Iris pigment epithelial cell (primary cell): ENCODE measurements at places on chromosomes 2 and 18.

- DNase-seq = peak; percentile 93
Observed at GRCh38 chr2:128563348-128563687, 244.7 kb upstream of the HS6ST1 start.

DNA sequence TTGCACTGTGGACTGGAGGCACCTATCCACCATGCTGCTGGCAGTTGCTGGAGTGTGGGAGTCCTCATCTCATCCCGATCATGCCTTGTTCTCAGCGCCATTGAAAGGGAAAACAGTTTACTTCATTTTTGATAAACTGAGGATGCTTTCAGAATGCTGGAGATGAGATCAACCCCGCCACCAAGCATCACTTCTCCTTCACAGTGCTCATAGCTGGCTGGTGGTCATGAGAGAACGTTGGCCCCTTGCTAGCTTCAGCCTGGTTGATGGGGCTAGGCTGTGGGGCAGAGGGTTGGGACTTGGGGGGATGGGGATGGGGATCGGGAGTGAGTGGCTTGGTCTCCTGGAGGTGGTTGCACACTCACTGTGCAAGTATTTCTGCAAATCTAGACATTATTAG is 30.1 kb downstream of the SOX11 start:
- no peak for DNase-seq

GRCh38 chr2:128420131-128420530 is 101.5 kb upstream of the HS6ST1 start:
- DNase-seq = no peak

GRCh38 chr2:217798743-217799562 is 203.8 kb downstream of the TNS1 start:
- no peak for DNase-seq

DNA sequence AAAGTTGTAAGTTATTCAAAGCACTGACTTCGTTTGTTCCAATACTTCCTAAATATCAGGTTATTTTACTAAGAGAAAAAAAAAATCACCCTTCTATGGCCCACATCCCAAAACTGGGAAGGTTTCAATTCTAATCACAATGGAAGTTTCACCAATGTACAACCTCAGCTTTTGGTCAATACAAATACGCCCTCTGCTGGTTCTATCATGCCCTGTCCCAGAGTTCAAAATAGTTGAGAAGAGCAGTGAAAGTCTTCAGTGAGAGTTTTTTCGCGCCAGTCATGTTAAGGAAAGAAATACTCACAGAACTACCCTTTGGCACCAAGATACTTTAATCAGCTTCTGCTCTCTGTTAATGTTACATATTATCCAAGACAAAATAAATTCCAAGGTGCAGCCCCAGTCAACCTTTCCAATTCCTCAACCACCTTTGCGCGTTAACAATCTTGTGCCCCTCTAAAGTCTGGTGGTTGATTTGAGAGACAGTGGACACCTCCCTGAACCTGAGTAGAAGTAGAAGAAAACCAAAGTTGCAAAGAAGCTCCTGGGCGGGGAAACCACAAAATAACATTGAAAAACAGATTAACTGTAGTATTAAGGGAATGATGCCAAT is 59.9 kb downstream of the SUMO1 start:
- DNase-seq = peak; percentile 66

DNA sequence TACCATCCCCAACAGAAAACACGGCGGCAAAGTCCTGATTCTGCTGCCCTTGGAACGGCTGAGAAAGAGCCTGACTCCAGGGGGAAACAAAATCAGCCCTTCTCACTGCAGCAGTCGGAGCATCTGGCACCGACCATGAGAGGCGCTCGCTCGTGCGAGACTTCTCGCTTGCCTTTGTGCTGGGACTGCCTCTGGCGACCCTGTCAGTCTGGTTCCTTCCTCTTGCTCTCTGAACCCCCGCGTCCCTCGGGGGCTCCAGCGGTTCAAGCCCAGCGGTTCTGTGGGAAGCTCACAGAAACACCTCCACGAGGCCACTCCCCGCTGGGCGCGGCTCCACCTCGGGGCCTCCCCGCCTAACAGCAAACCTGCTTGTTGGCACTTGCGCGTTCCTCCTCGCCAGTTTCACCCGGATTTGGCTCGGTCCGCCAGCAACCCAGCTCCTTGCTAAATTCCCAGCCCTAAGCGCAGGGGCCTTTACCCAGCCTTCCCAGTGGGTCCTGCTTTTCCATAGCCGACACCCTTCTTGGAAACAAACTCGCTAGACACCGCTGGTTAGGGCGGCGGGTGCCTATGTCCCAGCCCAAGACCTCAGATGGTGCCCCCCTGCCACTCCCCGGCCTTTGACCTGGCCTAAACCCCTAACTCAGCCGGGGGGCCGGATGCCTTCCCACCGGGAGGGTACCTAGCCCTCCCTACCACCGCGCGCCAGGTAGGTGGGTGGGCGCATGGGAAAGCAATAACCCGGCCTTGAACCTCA is 2.2 kb downstream of the RND3 start:
- peak; percentile 72 for DNase-seq

- no peak for DNase-seq
Observed at GRCh38 chr2:171225989-171226388, 65.3 kb upstream of the TLK1 start.

GRCh38 chr2:36356298-36356989 is 866 bp downstream of the CRIM1 start:
- DNase-seq = no peak

DNA sequence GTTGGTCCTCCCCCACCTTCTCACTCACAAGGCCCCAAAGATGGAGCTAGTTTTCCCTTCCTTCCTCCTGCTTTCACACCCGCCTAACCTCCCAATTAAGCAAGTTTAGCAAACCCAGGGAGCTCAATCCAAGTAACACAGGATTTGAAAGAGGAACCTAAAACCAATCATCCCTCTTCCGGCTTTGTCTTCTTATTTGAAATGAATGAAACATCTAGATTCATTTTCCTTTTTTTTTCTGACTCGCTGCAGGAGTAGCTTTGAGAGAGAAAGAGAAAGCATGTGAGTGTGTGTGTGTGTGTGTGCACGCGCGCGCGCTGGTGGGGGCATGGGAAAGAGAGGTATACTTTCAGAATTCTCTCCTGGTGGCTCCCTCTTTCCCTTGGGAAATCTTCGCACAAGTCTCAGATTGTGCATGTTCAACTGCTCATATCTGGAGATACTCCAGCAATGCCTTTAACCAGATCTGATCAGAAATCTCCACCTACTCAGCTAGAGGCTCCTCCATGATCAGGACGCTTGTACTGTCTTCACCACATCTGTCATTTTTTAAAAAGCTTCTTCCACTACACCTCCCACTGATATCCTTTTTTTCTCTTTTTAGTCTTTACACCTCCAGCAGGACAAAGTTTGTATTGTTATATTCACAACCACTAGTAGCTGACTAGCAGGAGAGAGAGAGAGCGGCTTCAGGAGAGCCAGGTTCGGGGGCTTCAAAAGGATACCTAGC is 1.7 kb downstream of the SLC8A1 start:
- DNase-seq = peak; percentile 26

- DNase-seq = no peak
Observed at GRCh38 chr2:138217975-138218374, 253.7 kb downstream of the HNMT start.

DNA sequence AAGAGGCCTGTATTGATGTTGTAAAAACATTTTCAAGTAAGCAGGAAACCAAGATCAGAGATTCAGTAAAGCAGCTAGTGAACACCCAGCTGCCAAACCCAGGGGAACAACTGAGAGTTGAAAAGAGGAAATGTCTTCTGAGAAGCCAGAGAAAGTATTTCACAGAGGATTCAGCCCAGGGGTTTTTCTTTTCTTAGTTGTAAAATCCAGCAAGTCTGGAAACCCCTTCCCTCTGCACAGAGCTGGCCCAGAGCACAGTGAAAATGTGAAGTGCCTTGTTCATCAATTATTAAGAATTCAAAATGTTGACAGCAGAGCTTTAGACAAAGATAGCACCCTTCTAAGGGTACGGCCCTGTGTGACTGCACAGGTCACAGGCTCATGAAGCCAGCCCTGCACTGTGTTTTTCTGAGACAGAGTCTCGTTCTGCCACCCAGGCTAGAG is 28.4 kb downstream of the AFF3 start:
- DNase-seq = no peak

GRCh38 chr18:24263050-24263449 is 124.2 kb downstream of the CABYR start:
- DNase-seq = no peak

DNA sequence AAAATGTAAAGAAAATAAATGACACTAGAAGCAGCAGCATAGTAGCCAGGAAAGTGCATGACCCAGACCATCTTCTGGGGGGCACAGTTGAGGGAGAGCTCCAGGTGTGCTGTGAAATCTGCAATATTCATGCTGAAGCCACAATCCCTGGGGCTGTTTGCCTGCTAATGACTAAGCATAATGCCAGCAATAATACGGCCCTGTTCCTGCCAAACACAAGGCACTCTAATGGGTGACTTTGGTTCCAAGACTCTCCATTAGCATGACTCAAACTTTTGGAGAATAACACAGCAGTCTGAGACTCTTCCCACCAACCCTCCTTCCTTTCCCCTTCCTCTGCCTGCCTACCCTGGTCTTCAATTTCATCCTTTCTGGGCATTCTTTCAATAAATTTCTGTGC is 77.9 kb upstream of the DOCK10 start:
- DNase-seq = no peak

- no peak for DNase-seq
Observed at GRCh38 chr2:9255416-9255815, 48.8 kb downstream of the ASAP2 start.

DNA sequence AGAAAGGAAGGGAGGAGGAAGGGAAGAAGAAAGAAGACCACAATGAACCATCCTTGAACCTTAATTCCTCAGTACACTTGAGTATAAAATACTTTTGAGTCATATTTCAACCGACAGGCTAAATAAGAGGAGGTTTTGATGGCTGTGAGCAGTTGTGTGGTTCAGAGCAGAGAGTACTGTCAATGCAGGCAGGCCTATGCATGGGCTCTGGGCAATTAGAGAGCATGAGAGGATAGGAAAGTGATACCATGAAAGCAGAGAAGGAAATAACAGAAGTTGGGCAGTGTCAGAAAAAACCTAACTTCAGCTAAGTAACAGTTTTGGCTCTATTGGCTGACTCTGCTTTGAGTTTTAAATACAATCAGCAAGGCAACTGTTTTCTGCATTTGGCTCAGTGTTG is 123.6 kb upstream of the STK17B start:
- DNase-seq = no peak
